Stimulated activated CD8-positive, alpha-beta memory T cell treated with anti-CD3 and anti-CD28 coated beads, Interleukin-7, amount 100 ng/mL, for 1 hour (primary cell): ENCODE measurements at places on chromosomes 3 and 15.

GRCh38 chr3:55737186-55737585 is 250.1 kb upstream of the WNT5A start:
- no peak for DNase-seq

DNA sequence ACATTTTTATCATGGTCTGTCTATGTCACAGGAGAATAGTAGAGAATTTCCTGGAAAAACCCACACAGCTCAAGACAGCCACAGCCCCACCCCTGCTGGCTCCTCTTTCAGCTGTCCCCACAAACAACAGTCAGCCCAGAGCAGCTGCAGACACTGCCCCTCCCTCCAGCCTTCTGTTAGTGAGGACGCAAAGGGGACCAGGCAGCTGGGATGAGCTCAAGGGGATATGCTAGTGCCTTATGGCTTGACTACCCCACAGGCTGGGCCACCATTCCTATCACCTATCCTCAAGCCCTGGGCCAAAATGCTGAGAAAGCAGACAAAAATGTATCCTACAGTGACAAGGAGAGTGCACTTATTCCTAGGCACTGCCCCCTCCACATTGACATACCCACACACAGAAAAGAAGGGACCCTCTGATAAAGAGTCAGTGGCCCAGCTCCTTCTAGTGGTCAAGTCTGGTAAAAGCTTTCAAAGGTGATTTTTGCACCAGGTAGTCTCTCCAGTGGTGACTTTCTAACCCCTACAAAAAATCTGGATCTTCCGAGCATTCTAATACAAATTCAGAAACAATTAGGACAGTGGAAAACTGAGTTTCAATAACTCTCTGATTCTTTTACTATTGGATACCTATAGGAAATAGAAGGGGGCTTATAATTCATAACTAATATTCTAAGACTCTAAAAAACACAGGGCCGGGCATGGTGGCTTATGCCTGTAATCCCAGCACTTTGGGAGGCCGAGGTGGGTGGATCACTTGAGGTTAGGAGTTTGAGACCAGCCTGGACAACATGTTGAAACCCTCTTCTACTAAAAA is 3.0 kb upstream of the MAP1A start:
- no peak for DNase-seq

- DNase-seq, result no peak
These were observed 329.6 kb upstream of the RGMA start for GRCh38 chr15:93418566-93418965.

GRCh38 chr3:177499779-177500423 is 302.6 kb upstream of the TBL1XR1 start:
- no peak for DNase-seq

DNA sequence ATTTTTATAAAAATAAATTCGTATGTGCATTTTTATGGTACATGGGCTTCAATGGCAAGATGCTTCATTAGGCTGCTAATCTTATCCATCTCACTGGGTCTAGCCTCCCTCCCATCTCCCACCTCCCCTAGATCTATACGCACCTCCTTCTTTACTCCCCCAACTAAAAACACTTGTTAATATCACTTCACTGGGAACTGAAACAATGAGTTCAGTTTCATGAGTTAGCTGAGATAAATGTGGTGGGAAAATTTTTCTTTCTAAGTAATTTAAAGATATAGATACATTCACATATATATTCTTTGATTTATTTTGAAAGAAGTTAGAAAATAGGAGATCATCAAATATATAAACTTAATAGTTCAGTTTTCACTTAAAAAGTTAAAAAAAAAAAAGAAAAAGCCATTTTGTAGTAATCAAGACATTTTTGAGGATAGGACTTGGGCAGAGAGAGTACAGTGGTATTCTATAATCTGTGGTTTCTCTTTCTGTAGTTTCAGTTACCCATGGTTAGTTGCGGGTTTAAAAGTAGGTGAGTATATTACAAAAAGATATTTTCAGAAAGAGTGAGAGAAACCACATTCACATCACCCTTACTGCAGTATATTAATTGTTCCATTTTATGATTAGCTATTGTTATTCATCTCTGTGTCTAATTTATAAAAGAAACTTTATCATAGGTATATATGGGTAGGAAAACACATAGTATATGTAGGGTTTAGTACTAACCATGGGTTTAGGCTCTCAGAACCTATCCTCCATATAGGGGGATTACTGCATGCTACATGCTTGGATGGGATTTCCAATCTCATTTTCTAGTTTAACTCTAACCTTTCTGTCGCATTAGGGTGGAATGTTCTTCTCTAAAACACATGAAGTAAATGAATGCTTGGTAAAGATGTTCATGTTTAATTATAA is 316.0 kb upstream of the CBLB start:
- no peak for DNase-seq

DNA sequence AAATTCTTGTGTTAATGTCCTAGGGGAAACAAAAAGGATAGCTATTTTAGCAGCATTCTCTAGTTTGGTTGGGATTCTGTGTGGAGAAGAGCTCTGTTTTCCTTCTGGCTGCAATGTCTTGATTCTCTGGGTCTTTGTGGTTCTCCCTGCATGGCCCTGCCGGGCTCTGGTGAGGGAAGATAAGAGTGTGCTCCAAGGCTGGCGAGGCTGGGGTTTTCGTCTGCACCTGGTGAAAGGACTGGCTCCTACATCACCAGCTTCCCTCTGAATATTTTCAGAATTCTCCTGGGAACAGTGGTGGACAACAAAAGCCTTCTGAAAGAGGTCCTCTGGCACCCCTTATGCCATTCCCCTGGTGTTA is 38.1 kb upstream of the SFMBT1 start:
- DNase-seq, result no peak

GRCh38 chr3:58012302-58012701 is 4.1 kb downstream of the FLNB start:
- DNase-seq, result no peak
